ENCODE measurements at places on chromosomes 12 and 14.

GRCh38 chr14:37116933-37117849 is 55.2 kb downstream of the SLC25A21 start:
- DNase-seq: peak; percentile 15

GRCh38 chr12:116931665-116932064 is 20.9 kb downstream of the FBXW8 start:
- DNase-seq: no peak

DNA sequence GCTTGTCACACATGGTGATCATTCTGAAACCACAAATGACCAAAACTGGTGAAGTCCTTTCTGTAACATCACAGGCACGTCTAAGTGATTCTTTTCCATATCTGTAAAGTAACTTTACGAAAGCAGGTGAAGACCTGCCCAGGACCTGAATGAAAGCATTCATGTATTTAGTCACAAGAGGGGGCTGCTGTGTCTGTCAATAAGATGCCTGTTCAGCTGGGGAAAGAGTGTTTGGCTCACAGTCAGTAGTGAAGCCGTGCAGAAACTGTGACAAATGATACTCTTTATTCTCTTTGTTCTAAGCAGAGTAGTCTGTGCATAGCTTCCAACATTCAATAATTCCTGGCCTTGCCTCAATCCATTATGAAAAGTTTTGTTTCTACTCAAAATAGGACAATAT is 373.5 kb upstream of the OR4E1 start:
- peak; percentile 23 for DNase-seq

GRCh38 chr12:90741611-90742010 is 213.4 kb downstream of the CCER1 start:
- no peak for DNase-seq

DNA sequence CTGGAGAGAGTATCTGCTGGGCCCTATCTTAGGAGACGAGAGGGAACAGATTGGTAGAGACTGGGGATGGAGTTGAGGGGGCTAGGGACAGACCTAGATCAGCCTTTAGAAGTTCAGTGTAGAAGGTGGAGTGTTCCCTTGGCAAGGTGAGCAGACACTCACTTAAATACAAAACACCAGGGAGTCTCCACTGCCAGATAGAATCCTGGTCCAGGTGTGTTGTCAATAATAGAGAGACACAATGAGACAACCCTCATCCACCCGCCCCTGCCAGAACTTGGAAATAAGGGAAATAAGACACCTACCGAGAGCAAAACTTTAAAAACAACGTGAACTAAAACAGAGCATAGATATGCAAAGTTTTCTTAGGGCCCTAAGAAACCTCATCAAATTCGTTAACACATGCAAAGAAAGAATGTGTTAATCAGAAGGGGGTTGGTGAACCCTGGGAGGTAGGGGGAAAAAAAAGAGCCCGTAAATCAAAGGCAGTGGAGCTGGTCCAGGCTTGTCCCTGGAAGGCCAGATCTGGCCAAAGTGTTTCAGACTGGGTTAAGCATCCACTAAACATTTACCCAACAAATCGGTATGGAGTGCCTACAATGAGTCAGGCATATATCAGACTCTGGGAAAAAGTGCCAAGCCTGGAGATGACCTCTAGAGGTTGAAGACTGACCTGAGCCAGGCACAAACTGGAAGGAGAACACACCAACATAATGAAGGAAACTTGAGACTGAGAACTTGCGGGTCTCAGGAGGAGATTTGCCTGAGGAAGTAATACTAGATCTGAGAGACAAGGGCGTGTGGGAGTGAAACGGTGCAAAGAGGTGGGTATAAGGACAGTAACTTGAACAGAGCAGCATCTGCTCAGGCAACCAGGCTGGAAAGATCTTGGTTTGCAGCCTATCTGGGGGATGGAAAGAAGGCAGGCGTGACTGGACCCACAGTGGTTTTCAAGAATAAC is 37.0 kb upstream of the OTX2 start:
- DNase-seq: no peak
